Body of pancreas (tissue), 4 donors: ENCODE measurements at places on chromosomes 11 and 22. TPM values are rescaled to one million over a fixed set of nuclear protein-coding genes. Genes with fewer than 3 reads are reported as not detected.

- DNase-seq = no peak
These were observed 72.9 kb downstream of the PIWIL4 start for GRCh38 chr11:94639901-94640721.

DNA sequence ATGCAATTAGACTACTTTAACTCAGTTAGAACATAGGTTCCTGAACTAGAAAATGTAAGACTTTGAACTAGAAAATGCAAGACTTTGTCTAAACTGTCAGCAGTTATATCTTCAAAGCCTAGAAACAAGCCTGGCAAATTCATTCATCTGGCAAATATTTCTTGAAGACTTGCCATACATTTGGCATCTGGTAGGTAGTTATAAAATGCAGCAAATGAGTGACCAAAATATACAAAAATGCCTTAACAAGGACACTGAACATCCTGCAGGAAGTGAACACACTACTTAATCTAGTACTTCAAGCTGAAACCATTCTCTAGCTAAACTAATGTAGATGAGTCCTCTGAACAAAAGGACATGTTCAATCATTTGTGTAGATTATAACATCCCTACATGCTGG, 84.7 kb upstream of the SCUBE2 start:
- DNase-seq = no peak

GRCh38 chr11:57049749-57050148, 61.0 kb downstream of the OR5AK2 start:
- DNase-seq = no peak

DNA sequence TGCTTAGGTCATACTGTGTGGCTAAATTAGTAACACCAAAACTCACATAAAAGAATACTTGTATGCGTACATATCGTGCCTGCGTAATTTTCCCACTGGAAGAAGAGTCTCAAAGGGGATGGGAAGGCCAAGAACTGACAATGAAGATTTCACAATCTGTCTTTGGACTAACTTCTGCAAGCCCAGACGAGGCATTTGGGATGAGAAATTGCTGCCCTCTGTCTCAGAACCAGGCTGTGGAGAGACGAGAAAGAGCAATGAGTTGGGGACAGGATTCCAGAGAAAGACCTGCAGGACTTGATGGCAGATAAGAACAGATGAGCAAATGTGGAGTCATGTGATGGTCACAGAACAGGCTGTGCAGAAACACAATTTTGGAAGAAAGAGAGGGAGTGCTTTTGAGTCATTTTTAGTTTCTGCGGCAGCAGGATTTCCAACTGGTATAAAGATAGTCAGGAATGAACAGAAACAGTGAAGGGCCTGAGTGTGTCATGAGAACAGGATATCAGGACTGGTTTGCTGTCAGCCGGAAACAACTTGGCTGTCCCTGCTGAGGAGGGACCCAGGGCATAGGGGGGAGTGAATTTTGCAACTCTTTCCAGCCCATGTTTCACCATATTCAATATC, 82.7 kb upstream of the CTSC start:
- DNase-seq = peak; percentile 30

DNA sequence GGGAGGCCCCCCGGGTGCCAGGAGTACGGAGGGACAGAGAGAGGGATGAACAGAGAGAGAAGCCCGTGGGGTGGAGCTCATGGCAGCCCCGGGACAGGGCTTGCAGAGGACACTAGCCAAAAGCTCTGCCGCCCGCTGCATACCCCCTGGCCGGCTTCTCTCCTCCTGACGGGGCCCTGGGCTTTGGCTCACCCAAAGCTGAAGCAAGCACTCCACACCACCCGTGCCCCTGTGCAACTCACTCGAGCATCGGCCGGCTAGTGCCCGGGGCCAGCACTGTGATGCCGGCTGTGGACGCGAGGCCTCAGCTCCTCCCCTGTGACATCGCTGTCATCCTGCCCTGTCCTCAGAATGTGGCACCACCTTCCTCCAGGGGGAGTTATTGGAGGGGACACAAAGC, 429.6 kb downstream of the BRD1 start:
- DNase-seq = no peak

DNA sequence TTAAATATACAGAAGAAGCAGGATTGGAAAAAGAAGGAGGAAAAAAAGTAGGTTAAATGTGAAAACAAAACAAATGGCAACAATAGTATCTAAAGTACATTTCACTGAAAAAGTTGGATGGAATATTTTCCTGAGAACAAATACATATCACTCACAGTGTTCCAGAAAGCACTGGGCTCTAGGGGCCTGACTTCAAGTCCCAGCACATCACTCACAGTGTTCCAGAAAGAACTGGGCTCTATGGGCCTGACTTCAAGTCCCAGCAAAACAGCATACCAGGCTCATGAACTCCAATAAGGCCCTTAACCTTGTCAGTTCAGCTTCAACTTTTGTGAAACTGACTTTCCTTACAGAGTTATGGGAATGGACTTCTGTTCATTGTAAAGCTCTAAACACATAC, 46.0 kb upstream of the CCDC34 start:
- DNase-seq = no peak

- no peak for DNase-seq
These were observed 15.5 kb upstream of the MAPK11 start for GRCh38 chr22:50285568-50286229.

- no peak for DNase-seq
These were observed 18.0 kb downstream of the FLRT1 start for GRCh38 chr11:64053699-64054098.

- DNase-seq = peak; percentile 8
These were observed 38.4 kb upstream of the TP53I11 start for GRCh38 chr11:44988981-44989635.

GRCh38 chr11:29282088-29282487, 734.7 kb downstream of the KCNA4 start:
- no peak for DNase-seq

DNA sequence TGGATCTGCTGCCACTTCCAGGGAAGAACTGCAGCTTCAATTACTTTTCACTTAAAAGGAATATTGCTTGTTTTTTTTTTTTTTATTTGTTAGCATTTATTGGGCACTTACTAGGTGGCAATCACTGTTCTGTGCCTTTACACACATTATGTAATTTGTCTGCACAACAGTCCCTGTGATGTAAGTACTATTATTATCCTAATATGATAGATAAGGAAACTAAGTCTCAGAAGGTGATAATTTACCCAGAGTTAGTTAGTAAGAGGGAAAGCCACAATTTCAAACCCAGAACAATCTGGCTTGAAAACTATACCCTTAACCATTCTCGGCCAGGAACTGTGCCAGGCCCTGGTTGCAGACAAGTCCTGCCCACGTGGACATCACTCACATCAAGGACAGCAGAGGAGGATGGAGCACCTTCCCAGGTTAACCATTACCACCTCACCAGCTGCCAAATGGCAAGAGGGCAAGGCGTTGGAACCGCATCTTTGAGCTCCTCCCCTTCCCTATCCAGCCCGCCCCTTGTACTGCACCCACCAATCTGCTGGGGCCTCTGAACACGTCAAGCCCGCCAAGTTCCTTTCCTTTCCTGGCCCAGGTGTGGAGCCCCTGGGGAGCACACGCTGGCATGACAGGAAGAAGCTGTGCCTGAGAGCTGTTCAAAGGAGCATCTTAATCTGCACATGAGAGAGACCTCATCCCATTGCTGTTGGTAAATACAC, 78.4 kb downstream of the NAV2 start:
- DNase-seq = peak; percentile 57

DNA sequence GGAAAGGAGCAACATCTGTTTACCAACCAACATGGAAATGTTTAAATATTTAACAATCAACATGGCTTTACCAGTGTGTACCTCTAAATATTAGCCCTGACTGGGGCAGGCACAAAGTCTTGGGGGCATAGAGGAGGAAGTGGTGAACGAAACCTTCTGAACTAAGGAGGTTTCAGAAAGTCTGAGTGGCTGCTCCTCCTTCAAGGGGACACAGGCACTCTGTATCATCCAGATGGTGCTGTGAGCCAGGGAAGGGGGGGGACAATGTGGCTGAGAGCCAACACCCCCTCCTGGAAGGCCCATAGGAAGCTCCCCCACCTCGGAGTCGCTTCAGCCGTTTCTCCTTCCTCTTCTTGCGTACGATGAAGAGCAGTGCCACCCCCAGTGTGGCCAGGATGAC, 107.7 kb downstream of the CEP164 start:
- DNase-seq = no peak

The SCGB1D2 gene
- not detected for total RNA-seq

The TSPAN32 gene
- total RNA-seq = 5.9 TPM

The OR51E1 gene
- total RNA-seq = not detected
